ENCODE measurements at places on chromosomes 5 and 9.
A peak's percentile ranks its signal among the peaks of the same experiment; 100 is the strongest.

DNA sequence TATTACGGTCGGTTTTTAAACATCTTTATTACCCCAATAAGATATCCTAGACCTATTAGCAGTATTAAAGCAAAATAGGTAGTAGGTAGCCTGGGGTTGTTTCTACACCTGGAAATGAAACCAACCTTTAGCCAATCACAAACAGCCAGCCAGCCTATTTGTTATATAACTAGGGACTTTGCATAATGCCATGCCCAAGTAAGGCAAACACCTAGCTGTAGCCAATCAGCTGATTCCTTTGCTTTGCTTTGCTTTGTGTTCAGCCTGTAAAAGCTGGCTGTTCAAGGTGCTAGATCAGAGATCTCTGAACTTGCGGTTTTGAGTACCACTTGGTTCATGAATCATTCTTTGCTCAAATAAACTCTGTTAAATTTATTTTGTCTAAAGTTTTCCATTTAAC lies 46.5 kb upstream of the SETD9 start:
- DNase-seq, result no peak

- no peak for DNase-seq
Measured at GRCh38 chr9:108950168-108950567, 16.0 kb downstream of the ABITRAM start.

DNA sequence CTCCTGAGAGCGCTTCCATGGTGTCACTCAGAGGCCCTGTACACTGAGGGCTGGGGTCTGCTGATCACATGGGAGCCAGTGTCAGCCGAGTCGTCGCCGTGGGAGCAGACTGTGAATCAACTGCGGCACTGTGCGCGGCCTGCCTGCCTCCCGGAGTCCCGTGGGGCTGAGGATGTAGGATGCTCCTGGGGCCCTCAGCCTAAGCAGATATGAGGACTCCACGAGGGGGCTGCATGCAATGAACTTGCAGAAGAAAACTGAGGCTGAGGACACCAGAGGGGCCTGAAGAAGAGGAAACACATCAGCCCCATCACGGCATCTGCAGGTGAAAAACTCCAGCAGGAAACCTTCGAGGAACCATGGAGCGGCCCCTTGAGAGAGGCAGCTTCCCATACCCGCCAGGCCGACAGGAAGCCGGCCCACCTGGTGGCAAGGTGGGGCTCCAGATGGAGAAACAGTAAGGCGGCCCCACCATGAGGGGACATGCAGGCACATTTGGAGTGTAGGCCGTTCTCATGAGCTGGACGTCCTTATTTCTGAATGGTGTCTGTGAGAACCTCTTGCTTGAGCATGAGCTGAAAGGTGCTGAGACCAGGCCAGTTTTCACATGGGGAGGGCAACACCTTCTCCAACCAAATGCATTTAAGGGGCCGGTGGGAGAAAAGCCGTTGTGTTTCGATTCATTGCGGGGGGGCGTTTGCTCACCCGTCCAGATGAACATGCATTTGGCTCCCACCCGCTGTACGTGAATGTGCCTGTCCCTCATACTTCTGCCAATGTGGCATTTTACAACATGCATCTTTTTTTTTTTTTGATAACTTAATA lies 35.2 kb upstream of the ADAMTS2 start:
- DNase-seq, result no peak

- DNase-seq, result no peak
Measured at GRCh38 chr5:137753691-137754187, 424 bp downstream of the HNRNPA0 start.

DNA sequence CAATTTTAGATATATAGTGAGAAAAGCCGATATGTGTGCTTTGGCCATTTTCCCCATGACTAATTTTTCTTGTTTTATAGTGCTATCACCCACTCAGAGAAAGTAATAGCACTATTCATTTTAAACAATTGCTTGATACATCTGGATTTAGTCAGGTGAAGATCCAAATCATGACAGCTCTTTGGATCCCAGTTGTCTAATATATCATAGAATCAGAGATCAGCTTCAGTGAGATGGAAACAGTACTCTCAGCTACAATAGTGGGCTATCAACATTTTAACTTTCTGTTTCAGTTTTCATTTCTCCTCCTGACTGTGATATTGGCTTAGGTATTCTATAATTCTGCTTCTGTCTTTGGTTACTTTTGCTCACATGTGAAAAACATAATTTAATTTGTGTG lies 38.7 kb downstream of the VCAN start:
- no peak for DNase-seq

- no peak for DNase-seq
Measured at GRCh38 chr5:122321921-122322320, 9.9 kb downstream of the SNCAIP start.

DNA sequence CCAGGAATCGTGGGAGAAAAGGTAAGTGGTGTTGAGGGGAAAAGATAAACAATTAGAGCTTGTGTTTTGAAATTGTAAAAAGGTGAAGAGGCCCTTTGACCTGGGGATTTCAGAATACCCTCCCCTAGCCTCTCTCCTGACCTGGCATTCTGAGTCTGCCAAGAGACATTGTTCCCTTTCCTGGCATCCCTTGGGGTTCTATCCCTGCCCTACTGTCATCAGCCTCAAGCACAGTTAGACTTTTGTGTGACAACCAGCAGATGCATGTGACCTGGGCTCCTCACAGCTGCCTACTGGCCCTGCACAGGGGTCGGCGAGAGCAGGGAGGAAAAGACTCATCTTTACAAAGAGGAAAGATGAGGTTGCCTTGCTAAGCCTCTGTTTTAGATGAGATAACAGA lies 72.2 kb upstream of the ORM1 start:
- no peak for DNase-seq

DNA sequence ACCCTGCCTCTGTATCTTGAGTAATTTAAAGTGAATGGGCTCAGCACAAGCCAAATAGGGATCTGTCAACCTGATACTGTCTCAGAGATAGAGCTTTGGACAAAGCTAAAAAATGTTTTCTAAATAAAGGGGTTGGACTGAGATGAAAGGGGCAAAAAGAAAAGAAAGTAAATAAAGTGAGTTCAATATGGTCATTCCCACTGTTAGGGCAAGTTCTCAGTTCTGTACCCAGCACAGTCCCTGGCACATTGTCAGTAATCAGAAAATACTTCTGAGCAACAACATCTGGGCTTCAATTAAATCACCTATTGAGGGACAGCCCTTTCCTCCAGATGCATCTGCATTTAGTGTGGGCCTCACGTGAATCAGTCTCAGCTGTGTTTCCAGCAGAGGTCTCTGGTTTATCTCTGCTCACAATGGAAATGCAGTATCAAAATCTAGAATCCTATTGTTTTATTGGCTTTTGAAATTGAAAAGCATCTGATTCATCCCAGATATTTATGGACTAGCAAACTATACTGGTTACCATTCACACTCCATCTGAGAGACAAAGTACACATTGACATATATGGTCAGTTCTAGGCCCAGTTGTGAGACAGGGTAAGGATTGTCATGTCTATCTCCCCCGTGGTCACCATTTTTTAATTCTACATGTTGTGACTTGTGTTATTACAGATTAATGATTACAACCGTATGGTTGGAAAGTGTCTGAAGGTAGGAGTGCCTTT lies 35.6 kb downstream of the ZNF474 start:
- no peak for DNase-seq

DNA sequence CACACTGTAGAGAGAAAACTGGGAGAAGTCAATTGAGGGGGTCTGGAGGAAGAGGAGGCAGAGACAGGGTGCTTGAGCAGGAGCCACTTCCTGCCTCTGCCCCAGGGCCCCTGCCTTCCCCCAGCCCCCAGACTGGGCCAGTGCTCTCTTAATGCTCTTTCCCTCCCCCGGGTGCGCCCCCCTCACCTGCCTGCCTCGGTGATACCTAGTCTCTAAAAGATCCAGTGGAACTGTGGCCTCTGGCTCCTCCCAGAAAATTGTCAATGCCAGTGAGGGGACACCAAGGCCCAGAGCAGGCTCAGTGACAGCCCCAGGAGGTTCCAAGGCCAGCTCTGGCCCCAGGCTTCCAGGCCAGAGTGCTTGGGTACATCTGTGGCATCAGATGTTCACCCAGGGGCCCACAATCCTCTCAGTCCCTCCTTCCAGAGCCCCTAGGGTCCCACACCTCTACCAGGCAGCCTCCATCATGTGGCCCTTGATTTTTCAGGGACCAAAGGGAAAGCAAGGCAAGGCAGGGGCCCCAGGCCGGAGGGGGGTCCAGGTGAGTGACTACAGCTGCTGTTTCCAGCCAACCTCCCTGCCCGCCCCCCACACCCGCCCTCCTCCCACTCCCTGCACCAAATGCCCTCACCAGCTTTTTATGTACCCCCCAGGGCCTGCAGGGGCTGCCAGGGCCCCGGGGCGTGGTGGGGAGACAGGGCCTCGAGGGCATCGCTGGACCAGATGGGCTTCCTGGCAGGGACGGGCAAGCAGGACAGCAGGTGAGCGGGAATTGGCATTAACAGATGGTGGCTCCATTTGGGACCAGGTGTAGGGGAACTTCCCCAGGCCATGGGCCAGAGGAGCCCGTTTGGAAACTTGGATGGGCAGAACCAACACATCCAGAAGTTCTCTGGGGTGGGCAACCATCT lies 33.1 kb upstream of the ORM1 start:
- no peak for DNase-seq

- DNase-seq, result no peak
Measured at GRCh38 chr5:110339399-110339798, 387.1 kb downstream of the TMEM232 start.

GRCh38 chr5:55836191-55836590 lies 15.0 kb upstream of the IL31RA start:
- no peak for DNase-seq

GRCh38 chr5:33102551-33102950 lies 338.2 kb upstream of the TARS1 start:
- DNase-seq, result no peak

GRCh38 chr9:727767-728166 lies 113.7 kb upstream of the DMRT1 start:
- no peak for DNase-seq

GRCh38 chr5:101103874-101104273 lies 200.8 kb upstream of the ST8SIA4 start:
- DNase-seq, result no peak

DNA sequence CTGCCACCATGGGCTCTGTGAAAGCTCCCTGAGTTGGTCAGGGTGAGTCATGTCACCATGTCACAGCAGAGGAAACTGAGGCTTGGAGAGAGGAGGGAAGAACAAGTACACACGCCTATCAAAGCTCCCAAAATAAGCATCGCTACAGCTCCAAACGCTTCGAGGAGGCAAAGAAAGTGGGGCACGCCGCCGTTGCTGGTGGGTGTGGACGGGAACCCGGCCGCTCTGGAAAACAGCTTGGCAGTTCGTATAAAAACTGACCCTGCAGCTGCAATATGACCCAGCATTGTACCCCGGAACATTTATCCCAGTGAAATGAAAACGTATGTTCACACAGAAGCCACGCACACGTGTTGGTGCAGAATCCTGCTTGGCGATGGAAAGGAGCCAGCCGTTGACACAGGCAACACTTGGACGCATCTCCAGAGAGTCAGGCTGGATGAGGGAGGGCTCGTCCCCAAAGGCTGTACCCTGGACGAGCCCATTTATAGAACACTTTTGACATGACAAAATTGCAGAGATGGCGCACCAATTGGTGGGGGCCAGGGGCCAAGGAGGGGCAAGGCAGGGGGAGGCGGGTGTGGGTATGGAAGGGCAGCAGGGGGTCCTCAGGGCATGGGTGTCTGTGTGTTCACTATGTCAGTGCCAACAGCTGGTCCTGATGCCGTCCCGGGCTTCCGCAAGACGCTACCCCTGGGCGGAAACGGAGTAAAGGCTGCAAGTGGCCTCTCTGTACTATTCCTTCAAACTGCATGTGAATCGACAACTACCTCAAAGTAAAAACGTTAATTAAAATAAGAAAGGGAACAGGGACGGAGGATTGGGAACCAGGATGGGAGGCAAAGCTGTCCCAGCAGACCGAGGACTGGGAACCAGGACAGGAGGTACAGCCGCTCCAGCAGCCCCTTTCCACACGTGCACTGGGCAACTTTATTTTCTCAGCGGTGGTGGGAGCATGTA lies 173.0 kb downstream of the OLFM1 start:
- DNase-seq, result no peak

DNA sequence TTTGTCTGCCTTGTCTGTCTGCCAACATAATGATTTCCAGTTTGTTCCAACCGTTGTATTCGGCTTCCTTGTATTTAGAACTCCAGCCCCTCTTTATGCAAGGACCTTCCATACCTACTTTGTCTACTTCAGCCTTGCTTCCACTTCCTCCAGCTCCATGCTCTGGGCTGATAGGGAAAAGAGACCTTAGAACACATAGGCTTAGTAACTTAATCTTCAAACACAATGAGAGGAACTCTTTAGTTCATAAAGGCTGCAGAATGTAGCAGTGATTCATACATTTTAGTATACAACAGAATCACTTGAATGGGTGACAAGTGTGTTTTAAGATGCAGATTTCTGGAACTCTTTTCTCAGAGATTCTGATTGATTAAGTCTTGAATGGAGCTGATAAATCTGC lies 102.8 kb upstream of the IFNE start:
- DNase-seq, result no peak

GRCh38 chr9:35646153-35646532 lies 4.6 kb downstream of the SIT1 start:
- no peak for DNase-seq

- DNase-seq, result no peak
Measured at GRCh38 chr5:149161026-149161687, 19.9 kb downstream of the ABLIM3 start.

DNA sequence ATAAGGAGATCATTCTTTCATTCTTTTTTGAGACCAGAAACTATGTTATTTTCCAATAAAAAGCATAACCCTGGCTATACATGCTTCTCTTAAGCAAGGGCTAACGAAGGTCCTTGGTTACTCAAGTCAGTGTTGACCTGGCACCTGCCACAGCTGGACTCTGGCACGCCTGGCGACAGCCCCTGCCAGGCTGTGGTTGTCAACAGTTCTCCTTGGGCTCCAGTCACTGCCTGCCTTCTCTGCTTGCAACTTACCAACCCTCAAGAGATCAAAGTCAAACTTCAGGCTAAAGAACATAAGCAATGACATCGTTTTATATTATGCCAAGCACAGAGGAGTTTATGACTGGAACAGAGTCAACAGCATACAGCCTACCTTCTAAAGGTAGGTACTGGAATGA lies 61.4 kb upstream of the TBC1D9B start:
- no peak for DNase-seq

- no peak for DNase-seq
Measured at GRCh38 chr5:69444127-69444754, 29.3 kb downstream of the MARVELD2 start.

DNA sequence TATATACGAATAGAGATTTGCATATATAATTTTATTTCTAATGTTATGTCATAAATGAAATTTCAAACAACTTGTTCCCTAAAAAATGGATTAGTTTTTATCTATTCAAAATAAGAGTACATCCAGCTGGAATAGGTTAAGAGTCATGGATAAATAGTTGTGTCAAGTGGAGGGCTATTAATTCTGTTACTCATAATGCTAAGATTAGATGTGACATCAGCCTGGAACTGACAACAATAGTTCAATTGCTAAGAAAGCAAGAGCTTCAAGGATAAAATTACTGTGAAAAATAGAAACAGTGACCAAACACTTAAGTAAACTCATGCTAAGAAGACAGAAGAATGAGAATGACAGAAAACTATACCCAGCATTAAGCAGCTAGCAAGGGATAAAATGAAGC lies 92.2 kb upstream of the CDH9 start:
- DNase-seq, result no peak

- peak; percentile 12 for DNase-seq
Measured at GRCh38 chr9:99778308-99778707, 43.4 kb upstream of the NR4A3 start.
